Fibroblast of lung (primary cell): ENCODE measurements at places on chromosomes 7 and 10.

- no peak for DNase-seq
Observed at GRCh38 chr10:116802474-116802873, 46.8 kb upstream of the ENO4 start.

- no peak for DNase-seq
Observed at GRCh38 chr7:22992874-22993840, 20.8 kb downstream of the HYCC1 start.

DNA sequence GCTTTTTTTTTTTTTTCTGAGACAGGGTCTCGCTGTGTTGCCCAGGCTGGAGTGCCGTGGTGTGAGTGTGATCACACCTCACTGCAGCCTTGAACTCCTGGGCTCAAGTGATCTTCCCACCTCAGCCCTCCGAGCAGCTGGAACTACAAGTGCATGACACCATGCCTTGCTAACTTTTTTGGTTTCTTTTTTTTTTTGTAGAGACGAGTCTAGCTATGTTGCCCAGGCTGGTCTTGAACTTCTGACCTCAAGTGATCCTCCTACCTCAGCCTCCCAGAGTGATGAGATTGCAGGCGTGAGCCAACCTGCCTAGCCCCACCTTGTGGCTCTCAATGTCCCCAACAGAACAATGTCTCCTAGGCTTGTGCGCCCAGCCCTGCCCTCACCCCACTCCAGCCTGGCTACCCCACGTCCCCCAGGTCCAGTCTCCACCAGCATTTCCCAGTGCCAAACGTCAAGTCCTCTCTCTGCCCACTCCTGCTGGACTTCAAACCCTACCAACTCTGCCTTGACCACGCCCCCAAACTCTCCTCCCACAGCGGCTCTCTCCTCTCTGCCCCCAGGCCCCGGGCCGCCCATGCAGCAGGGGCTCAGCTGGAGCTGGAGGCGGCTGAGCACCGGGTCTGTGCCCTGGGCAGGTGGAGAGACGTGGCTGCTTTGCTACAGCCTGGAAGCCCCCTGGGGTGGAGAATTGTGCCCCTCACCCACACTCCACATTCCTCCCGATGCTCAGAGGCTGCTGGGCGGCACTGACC lies 18.9 kb downstream of the BHLHA15 start:
- DNase-seq: no peak

DNA sequence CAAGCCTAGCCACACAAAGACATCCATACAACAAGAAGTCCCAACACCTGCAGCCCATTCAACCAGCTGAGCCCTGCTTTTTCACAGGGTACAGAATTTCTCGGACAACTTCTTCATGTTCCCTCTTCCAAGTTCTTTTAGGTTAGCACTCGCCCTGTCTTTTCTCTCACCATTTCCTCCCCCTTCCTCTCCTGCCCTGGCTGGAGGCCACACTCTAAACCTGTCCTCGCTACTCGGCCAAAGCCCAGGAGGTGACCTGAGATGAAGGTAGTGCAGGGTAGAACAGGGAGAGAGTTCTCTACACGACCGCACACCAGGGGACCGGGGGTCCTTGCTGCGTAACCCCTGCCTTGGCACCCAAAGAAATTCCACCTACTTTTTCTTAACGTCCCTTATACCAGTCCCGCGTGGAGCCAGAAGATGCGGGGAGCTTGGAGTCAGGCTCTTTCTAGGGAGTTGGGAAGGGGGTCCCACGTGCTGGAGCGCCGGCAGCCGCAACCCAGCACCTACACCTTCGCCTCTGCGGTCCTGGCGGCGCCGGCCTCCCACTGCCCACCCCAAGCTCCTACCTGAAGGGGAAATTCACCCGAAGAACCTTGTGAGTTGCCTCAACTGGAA lies 16.0 kb upstream of the DLX6 start:
- no peak for DNase-seq

- DNase-seq: no peak
Observed at GRCh38 chr10:133260895-133261725, 15.6 kb downstream of the ADAM8 start.

- no peak for DNase-seq
Observed at GRCh38 chr10:132659206-132660091, 121.9 kb downstream of the INPP5A start.

DNA sequence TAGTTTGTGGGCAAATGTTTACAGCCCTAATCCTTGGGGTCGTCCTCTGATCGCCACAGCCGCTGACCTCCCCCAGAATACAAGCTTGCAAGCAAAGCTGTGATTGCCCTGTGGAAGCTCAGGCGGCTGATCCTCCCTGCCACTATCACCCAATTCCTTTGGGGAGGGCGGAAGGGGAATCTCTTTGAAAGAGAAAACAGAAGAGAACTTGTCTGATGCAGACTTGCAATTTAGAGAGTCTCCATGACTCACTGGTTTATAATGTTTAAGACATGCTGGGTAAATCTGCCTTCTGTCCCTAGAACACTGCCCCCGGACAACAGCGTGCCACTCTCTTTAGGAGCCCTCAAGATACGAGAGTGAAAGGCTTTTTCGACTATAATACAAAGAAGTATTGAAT lies 75.5 kb downstream of the NRP1 start:
- peak; percentile 85 for DNase-seq

- DNase-seq: no peak
Observed at GRCh38 chr10:13019280-13019679, 17.8 kb upstream of the CCDC3 start.

DNA sequence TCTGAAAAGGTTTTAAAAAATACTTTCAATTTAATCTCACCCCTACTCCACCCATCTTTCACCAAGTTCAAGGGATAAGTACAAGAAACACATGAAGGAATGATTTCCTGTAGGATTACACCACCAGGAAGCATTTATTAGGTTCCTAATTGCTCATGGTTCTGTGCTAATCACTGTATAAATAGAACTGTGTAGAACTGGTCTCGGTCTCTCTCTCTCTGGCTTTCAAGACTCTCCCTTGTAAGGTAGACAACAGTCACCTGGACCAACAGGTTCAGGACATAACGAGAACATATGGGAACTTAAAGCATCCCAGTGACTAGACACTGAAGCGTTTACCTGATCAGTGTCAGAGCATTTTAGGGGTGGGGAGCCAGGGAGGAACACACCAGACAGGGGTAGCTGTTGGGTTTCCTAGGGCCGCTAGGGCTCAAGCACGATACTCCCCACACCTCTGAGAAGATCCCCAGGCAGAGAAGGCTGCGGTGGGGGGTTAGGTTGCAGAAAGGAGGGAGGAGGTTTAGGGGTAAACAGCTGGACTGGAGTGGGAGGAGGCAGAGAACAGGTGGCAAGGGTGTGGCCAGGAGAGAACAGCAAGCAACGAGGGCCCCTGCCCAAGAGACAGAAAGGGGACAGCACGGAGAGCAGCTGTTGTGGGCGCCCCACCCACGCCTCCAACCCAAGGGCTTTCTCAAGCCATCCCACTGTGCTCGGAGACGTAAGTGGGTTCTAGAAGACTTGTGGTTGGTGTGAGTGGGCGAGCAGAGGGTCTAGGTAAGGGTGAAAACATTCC lies 52.5 kb upstream of the USP6NL start:
- DNase-seq: no peak

- no peak for DNase-seq
Observed at GRCh38 chr7:126524967-126525366, 727.8 kb downstream of the GRM8 start.

DNA sequence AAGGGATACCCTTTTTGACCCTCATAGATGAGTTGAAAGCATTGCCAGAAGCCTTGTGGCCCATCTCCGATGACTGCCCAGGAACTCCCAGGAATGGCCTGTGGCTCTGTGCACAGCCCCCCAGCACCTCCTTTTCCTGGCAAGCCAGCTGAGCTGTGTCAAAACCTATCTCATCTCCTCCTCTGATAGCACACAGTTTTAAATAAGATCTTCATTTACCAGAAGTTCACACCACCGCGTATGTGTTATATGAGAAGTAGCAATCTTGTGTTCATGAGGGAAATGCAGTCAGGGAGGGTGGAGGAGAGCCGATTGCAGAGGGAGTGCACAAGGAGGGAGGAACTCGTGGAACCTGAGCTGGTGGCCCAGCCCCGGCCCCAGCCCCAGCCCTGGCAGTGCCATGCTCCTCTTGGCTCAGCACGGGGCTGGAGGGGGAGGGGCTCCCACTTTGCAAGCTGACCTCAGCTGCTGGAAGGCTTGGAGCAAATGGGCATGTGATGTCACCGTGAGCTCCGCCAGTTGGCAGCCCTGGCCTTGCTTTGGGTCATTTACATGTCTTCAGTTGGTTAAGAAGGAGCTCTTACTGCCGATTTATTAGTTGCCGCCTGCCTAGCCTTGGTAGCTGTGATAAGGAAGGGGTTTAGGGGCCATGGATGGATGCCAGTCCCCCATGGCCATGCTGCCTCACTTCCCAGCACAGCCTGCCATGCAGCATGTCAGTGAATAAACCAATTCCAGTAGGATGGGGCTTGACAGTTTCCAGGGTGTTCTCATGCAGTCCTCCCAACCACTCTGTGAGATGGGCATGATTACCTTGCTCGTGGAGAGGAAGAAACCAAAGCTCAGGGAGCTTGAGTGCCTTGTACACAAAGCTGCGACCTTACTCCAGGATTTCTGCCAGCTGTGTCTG lies 20.0 kb downstream of the UNC5B start:
- DNase-seq: peak; percentile 60
